ENCODE measurements at places on chromosomes 5 and 9.
A peak's percentile ranks its signal among the peaks of the same experiment; 100 is the strongest.

GRCh38 chr9:34451545-34451944, 6.8 kb downstream of the FAM219A start:
- peaks cover 20% of the 10 kb centered on the region for H3K4me1 ChIP-seq
- H3K36me3 ChIP-seq = no peaks in the 10 kb centered on the region
- H3K27me3 ChIP-seq = no peaks in the 10 kb centered on the region
- no peak for DNase-seq
- no peak overlapping the region for H3K27ac ChIP-seq

DNA sequence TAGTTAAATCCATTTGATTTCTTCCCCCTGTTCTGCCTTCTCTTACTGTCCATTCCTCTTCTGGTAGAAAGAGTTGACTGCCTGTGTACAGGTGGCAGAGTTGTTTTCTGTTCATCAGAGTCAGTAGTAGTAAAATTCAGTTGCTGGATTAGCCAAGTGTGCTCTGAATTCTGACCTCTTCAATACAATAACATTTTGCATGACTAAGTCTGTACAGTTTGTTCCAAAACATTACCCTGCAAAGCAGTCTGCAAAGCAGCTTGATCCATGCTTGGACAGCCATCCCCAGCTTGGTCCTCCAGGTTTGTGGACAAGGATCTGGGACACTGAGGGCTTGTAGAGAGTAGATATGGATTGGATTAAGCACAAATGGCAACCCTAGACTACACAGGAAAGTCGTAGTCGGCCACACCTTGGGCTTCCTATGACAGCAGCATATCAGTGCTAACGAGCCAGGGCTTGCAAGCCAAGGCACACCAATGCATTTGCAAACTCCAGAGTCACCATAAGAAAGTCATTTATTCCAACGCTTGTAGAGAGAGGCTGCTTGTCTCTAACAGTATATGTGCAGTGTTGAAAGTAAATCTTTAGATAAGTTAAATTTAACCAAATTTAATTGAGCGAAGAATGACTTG, 25.2 kb downstream of the IL12B start:
- peaks cover 1% of the 10 kb centered on the region for H3K4me1 ChIP-seq
- H3K27ac ChIP-seq = no peak overlapping the region
- H3K27me3 ChIP-seq = peaks cover 5% of the 10 kb centered on the region
- H3K4me3 ChIP-seq = no peak overlapping the region
- H3K36me3 ChIP-seq = peaks cover 4% of the 10 kb centered on the region

DNA sequence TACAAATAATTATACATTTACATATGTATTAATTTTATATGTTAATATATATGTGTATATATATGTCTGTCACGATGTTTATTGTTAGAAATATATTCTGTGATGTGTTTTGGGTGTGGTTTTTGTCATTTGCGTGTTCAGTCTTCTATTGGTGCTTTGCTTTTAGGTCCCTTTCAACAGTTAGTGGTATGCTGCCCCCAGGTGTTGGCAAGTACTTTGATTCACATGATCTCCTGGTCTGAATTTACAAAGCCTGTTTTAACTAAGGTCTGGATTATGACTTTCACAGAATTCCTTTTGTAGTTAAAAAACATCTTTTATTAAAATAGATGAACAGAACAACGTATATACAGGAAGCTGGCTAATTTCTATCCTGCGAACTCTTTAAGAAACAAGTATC, 271.5 kb downstream of the CCDC171 start:
- H3K27ac ChIP-seq = no peak overlapping the region
- no peaks in the 10 kb centered on the region for H3K27me3 ChIP-seq
- no peaks in the 10 kb centered on the region for H3K36me3 ChIP-seq
- H3K4me3 ChIP-seq = no peak overlapping the region
- no peak for DNase-seq

DNA sequence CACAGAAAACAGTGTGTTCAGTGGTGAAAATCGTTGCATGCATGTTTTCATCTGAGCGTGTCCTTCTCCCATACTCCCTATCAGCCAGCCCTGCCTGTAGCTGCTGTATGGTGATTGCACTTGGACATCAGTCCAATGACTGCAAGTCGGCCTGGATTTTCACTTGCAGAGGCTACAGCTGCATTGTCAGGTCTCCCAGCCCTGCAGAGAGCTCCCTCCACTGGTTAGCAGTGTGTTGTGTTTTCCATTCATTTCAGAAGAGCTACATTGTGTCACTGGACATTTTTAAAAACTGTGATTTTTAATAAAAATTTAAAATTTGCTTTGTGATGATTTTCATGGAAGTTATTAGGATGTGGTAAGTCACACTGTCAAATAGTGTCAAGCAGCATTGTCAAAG, 96.6 kb downstream of the SYK start:
- H3K4me1 ChIP-seq = no peaks in the 10 kb centered on the region
- H3K27ac ChIP-seq = no peak overlapping the region
- DNase-seq = no peak
- H3K36me3 ChIP-seq = no peaks in the 10 kb centered on the region
- H3K4me3 ChIP-seq = no peak overlapping the region

DNA sequence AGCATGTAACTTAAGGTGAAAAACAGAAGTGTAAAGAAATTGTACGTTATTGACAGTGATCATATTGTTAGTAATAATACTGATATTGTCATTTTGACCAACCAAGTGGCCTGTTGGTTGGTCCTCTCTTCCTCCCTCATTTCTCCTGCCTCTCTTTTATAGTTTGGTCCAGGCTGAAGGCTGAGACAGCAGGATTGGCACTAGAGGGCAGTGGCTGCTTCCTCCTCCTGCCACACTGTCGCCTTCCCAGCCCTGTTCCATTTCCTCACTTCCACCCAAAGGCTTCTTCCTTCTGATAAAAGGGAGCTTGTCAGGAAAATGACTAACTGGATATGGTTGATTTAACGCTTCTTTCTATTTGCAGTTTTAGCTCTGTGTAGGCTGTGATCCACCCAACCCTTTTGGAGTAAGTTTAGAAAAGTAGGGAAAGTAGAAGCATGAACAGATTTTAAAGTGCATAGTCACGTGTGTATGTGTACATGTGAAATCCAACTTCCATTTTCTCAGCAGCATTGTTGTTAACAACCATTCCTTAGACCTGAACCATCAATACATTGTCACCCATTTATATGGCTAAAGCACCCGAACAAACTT, 35.6 kb downstream of the PTCD2 start:
- no peak for DNase-seq
- H3K36me3 ChIP-seq = peaks cover 37% of the 10 kb centered on the region
- H3K27me3 ChIP-seq = no peaks in the 10 kb centered on the region
- H3K27ac ChIP-seq = no peak overlapping the region

- peaks cover 14% of the 10 kb centered on the region for H3K36me3 ChIP-seq
- no peak for DNase-seq
- no peak overlapping the region for H3K27ac ChIP-seq
These were observed 37.9 kb downstream of the UBTD2 start for GRCh38 chr5:172245703-172246125.

DNA sequence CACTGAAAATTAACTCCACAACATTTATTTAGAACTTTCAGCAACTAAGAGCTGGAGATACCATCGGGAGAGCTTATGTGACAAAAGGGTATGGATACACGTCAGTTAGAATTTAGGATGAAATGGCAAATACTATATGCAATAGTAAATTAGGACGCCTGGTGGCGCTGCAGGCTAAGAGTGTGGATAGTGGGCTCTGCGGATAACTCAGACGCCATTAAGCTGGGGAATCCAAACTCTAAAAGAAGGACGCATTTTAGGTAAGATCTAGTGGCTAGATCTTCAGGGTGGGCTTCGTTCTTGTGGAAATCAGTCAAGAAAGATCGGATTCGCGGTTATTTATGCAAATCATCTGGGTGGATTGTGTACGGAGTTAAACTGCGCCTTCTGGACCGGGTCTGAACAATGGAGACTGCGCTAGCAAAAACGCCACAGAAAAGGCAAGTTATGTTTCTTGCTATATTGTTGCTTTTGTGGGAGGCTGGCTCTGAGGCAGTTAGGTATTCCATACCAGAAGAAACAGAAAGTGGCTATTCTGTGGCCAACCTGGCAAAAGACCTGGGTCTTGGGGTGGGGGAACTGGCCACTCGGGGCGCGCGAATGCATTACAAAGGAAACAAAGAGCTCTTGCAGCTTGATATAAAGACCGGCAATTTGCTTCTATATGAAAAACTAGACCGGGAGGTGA, at the start of gene PCDHB5:
Gene PCDHB5 (plus strand): TSS at position 177 of the 688 bp plus-strand sequence. CDS start 229 bp downstream, at position 406.
- peaks cover 6% of the 10 kb centered on the region for H3K4me1 ChIP-seq
- peak within 1 kb of the TSS; percentile 63 for H3K4me3 ChIP-seq
- peaks cover 27% of the 10 kb centered on the region for H3K27me3 ChIP-seq
- peak; percentile 48 for DNase-seq
- no peak within 1 kb of the TSS for H3K27ac ChIP-seq

DNA sequence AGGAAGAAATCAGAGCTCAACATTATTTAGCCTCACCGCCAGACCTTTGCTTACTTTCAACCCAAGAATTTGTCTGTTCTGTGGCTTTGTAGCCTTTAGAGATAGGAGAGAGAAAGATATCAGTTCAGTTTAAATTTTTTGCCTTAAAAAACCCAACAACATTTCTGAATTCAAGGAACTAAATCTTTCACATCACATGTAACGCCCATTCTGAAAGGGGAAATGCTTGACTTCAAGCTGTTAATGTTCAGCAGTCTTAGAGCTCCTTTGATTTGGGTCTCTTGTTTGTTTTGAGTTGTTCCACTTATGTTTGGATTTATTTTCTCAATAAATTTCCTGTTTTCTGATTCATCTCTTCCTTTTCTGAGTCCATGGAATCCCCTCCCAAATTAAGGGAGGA, 294.5 kb downstream of the ARHGAP26 start:
- peak overlapping the region; percentile 42 for H3K27ac ChIP-seq
- H3K4me3 ChIP-seq = no peak overlapping the region
- DNase-seq = no peak
- H3K4me1 ChIP-seq = peaks cover 30% of the 10 kb centered on the region
